G401 (cell line): ENCODE measurements at places on chromosomes 11 and 22. TPM values are rescaled to one million over a fixed set of nuclear protein-coding genes. Genes with fewer than 3 reads are reported as not detected.

GRCh38 chr11:117369534-117369933 is 41.9 kb downstream of the CEP164 start:
- no peak for DNase-seq

DNA sequence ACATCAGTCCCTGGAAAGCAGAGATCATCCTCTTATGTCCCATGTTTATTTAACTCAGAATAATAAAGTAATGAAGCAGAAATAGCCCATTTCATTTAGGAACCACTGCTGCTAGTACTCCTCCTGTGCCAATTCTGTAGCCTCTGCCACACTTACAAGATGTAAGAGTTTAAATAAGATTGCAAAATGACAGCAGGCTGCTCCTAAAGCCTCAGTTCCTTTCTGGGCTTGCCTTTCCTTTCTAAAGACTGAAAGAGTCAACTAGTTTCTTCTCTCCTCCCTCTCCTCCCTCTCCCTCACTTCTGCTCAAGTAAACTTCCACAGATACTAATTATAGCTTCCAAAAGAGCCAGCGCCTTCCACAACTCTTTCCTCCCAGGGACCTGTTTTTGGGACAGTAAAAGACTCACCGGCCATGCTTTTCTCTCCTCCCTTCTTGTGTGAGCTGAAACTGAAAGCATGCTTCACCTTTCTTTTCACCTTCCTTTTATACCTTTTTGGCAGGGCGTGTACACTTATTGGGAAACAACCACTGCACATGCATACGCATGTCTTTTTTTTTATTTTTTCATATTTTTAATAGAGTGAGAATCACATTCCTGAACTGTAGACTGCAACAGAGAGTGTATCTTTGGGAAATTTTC is 26.1 kb upstream of the CARD16 start:
- DNase-seq = no peak

DNA sequence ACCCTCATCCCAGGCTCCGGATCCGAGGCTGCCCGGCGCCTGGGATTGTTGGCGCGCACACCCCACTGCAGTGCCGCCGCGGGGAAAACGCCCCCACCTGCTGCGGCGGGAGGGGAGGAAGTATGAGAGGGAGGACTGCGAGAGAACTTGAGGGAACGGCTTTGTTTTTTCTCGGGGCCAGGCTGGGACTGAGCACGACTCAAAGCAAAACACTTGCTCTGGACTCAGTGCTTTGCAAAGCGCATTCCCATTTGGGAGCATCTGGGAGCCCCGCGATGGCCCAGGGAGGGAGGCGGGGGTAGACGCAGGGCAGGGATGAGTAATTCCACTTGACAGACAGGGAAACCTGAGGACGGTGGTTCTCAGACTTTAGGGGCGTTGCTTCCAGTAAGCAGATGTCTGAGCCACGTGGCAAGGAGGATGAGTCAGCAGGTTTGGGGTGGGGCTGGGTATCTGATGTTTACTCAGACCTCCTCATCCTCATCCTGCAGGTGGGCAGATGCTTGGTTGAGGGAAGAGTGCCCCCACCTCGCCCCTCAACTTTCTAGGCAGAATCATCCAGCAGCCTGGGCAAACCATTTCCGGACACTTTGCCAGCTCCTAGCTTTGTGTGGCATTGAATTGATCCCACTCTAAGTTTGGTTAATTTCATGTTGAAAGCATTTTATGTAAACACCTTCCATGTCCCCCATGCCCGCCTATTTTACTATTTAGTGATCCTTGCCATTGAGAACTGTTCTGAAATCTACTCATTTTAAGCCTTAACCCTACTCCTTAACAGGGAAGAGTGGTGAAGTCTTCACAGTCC is 1.5 kb downstream of the MIAT start:
- no peak for DNase-seq

ANO9 gene
- total RNA-seq = 0.31 and 0.98 TPM in 2 replicates

GRM5 gene
- total RNA-seq = not detected in 2 replicates
